Brain (organoid and tissue), 16 donors: ENCODE measurements at places on chromosomes 2 and 18. TPM values are rescaled to one million over a fixed set of nuclear protein-coding genes. Genes with fewer than 3 reads are reported as not detected.

Gene PRSS56
- not detected for polyA plus RNA-seq

Gene PRKAG3
- not detected for polyA plus RNA-seq

Gene RNF152
- polyA plus RNA-seq, result 0.56 TPM

Gene TEKT4
- polyA plus RNA-seq, result not detected

Gene CHRNG
- not detected for polyA plus RNA-seq

Gene CPLX4
- polyA plus RNA-seq, result not detected

Gene NYAP2
- polyA plus RNA-seq, result 0.20 TPM

Gene PPP1R1C
- polyA plus RNA-seq, result 7.2 TPM

Gene GALNT5
- polyA plus RNA-seq, result not detected

Gene ZDBF2
- 1.1 TPM for polyA plus RNA-seq

Gene C18orf63
- polyA plus RNA-seq, result not detected

Gene MAP3K19
- not detected for polyA plus RNA-seq
